ENCODE measurements at places on chromosomes 2 and 18.

- peak; percentile 28 for DNase-seq
Observed at GRCh38 chr2:84450288-84451227, 8.5 kb downstream of the SUCLG1 start.

DNA sequence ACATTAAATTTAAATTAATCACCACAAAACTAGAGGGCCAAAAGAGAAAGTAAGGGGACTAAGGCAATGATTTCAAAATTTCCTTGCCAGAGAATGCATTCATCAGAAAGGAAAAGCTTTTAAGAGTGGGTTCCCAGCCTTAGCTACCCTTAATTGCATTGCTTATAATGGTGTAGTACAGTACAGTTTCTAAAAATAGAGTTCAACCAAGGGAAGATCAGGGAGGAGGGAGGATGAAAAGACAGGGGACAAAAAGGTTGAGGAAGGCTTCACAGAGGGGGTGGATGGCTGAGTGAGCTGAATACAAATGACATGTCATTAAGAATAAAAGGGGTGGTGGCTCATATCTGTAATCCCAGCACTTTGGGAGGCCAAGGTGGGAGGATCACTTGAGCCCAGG, 119.9 kb downstream of the RBMS1 start:
- no peak for DNase-seq

DNA sequence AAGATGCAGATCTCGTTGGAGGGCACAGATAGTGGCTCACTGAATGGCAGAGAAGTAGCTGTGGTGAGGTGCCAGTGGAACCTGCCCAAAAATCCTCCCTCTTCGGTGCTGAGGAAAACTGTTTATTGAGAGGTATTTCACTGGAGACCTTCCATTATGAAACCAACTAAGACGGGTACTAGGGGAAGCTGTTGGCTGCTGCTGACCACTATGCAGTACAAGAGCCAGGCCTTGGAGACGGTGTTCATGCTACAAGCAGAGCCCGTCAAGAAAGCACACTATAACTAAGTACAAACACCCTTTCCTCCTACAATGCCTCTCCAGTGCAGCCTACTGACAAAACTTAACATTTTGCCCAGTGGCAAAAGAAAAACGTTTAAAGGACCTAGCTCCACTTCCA, 4.6 kb downstream of the ARL5A start:
- DNase-seq: no peak

DNA sequence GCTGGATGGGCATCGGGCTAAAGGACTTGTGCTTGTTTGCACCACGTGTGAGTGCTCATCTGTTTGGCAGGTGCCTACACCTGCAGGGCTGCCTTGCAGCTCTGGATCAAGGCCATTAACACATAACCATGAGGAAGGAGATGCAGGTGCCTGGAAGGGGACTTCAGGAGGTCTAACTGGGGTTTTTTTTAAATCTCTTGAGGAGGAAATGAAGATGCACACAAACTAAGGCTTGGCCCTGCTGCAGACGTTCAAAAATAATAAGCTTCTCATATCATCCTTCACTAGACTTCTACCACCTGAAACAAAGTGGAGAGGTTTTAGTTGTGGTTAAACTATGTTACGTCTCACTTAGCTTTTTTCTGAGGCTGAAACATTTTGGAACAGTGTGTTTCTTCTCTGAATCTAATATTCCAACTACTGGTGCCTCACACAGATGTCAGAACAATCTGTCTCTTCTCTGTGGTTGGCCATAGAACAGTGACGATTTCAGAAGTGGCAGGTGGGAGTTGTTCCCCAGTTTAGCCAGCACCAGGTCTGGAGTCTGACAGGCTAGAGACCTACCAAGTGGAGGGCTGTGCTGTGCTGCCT, 36.5 kb downstream of the BCL2L11 start:
- no peak for DNase-seq

GRCh38 chr18:72154926-72155325, 389.2 kb downstream of the CBLN2 start:
- no peak for DNase-seq

GRCh38 chr18:45270289-45270771, 344.9 kb upstream of the SLC14A2 start:
- DNase-seq: no peak

DNA sequence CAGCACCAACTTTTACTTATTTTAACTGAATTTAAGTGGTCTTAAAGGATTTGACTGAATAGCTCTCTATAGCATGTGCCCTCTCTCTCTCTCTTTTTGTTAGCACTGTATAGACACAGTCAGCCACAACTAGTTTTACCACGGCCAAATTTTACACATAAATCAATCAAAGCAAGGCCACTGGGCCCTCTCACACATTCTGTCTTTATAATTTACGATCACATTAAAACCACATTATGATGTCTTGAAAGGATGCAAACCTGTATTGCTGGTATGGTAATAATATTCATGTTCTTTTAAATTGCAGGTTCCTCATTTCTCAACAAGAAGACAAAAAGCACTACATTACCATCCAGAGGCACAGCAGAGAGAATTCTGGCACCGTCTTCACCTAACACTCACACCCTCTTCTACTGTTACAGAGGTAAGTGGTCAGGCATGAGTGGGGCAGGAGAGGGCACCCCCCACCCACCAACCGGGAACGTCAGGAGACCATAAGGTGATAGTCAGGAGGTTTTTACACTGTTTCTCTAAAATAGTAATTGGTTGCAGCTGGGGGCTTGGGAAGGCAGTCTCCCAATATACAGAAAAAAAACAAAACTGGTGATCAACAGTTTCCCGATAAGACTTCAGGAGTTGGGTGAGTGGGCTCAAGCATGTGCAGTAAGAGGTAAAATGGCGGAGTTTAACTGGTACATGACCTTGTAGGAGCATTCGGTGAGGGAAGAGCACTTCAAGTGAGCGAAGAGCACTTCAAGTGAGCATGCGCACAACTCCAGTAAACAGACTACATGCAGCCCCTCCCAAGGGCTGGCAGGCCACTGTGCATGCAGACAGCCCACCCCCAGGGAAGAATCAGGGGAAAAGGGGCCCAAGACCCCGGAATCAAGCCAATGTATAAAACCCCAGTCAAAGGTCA, 296.7 kb downstream of the PIEZO2 start:
- no peak for DNase-seq

DNA sequence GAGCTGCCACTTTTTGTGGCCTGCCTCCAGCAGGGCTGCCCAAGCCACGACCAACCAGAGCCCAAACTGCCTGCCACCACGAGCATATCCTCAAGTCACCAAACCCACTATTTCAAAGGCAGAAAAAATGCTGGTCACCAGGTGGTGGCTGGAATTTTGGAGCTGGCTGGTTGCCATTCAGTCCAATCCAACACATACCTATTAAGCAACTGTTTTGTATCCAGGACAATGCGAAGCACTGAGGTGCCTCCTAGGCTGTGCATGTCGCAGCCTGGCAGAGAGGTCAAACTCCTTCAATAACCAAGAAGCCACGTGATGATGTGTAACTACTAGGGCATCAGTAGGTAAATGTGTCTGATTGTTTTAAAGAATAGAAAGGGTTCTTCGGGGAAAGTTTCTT, 108.3 kb upstream of the PPP1CB start:
- DNase-seq: no peak

GRCh38 chr2:217650229-217650628, 352.6 kb downstream of the TNS1 start:
- DNase-seq: no peak

DNA sequence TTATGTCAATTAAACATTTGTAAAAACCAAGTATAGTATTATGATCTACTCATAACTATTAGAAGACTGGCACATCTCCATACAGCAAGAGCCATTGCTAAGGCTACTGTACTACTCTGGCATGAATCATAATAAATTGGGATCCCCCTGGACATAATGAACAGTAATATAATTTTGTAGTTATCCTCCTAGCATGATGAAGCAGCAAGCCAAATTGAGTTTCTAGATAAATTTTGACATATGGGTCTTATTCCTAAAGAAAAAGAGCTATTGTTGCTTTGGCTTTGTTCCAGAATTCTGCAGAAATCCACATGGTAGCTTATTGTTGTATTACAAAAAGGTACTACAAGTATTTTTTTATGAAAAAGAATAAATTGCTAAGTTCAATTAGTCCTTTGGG, 204.3 kb downstream of the CAMKMT start:
- DNase-seq: no peak

DNA sequence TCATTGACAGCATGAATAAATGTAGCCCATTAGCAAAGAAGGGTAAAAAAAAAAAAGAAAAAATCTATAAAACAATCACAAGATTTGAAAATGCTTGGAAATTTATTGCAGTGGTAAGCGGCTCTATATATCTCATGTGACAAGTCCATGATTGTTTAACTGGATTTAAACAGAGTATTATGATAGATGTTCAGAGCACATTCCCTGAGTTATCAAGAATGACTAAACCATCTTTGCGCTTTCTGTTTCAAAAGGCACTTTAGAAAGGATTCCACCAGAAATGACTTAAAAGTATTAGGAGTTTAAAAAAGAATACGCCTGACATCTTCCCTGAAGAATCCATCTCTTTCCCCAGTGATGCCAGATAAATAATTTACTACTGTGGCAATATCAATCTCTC, 409.5 kb upstream of the UBE2E3 start:
- DNase-seq: no peak

DNA sequence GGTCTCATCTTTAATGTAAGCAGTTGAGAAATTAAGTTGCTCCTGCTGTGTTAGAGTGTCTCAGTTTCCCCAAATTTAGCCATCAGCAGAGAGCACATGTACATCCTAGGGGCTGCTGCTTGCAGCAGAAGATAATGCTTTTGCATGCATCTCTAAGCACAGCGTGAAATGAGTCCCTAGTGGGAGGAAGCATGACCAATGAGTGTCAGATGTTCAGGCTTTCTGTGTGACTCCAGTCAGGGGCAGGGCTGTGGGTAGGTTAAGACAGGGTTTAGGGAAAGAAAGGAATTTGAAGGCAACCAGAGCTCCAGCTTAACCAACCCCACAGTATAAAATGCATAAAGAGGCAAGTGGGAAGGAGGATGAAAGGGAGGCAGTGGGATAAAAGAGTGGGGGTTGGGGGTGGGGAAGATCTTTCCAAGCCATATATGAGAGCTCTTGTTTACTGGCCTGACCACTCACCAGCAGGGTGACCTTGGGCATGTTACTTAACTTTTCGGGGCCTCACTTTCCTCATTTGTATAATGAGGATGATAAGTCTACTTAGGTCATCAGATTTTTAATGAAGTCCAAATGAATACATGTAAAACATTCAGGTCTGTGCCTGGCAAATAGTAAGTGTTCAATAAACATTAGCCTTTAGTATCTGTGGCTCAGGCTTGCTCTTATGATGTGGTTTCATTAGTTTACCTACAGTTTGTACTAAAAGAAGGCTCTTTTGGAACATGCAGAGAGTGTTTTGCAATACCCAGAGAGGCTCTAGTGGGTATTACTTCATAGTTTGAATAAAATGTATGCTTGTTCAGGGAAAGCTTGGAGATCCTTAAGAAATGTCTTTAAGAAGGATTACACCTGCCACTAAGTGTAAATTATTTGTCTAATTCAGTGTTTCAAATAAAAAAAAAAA, 42.7 kb upstream of the PELI1 start:
- peak; percentile 63 for DNase-seq

DNA sequence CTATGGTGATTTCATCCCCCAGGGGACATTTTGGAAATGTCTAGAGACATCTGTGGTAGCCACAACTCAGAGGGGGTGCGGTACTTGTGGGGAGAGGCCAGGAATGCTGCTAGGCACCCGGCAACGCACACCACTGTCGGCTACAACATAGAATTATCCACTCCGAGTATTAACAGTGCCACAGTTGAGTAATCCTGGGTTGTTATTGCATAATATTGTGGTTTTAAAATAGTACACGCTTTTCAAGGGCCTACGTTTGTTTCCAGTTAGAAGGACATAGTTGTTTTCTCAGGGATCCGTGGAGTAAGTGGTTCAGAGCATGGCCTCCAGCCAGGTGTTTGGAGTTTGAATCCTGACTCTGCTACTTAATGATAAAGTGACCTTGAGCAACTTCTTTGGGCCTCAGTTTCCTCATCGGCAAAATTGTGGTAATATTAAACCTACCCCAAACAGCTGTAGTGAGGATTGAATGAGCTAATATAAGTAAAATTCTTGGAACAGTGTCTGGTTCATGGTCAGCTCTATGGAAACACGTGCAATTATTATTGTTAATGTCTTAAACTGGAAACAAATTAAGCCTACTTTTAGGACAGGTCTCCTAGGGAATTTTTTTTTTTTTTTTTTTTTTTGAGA, 24.5 kb downstream of the CYP27A1 start:
- DNase-seq: peak; percentile 88

- peak; percentile 95 for DNase-seq
Observed at GRCh38 chr2:47070920-47071824, 83.9 kb downstream of the STPG4 start.

GRCh38 chr2:216925636-216926366, 65.9 kb upstream of the TNP1 start:
- DNase-seq: no peak

GRCh38 chr2:175080479-175080878, 75.3 kb upstream of the CHN1 start:
- DNase-seq: no peak

- DNase-seq: no peak
Observed at GRCh38 chr2:218558986-218559385, 9.2 kb downstream of the USP37 start.

GRCh38 chr18:8847900-8848299, 142.5 kb downstream of the MTCL1 start:
- DNase-seq: no peak

DNA sequence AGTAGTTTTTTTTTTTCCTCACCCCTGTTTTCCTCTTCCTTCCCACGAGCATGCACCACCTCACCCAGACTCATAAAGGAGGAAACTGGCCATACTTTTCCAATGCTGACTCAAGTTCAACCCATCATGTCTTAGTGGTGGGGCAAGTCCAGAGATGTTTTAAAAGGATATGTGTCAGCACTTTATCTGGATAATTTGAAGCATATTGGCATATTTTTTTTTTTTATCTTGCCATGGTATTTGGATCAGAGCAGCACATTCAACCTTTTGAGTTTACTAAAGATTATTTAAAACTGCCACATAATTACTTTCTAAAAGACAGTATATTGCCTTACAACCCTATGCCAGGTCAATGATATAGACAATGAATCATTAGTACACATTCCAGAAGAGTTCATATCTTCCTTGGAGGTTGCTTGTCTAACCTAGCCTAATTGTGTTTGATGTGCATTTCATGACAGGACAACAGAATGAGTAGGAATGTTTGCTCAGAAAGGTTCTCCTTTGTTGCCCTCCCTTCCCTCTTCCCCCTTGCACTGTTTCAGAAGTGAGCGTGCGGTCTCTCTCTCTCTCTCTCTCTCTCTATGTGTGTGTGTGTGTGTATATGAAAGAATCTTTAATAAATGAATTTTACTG, 950.7 kb upstream of the FAM98A start:
- no peak for DNase-seq

DNA sequence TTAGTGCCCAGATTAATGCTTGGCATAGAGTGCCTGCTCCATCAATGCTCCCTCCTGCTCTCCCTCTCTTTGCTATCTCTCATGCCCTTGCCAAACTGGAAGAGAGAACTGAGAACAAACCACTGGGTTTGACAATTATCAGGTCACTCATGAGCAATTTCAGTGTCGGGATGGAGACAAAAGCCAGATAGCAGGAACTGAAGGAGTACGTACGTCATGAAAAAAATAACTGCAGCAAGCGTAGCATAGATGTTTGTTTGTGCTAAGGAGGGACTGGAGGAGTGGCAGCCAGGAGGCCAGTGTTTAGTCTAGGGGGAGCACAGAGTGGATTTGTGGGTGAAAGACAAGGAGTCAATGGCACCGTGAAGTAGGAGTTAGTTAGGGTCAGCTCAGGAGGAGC, 113.3 kb downstream of the POLE4 start:
- no peak for DNase-seq

GRCh38 chr2:206266130-206267125, 8.0 kb upstream of the ZDBF2 start:
- DNase-seq: no peak

GRCh38 chr2:195507447-195508138, 149.4 kb upstream of the SLC39A10 start:
- DNase-seq: no peak

GRCh38 chr2:140526575-140526974, 1604.2 kb downstream of the LRP1B start:
- DNase-seq: no peak

Measured in inflammatory macrophage (primary cell).